Activated gamma-delta T cell (primary cell): ENCODE measurements at places on chromosomes 7 and 10.

DNA sequence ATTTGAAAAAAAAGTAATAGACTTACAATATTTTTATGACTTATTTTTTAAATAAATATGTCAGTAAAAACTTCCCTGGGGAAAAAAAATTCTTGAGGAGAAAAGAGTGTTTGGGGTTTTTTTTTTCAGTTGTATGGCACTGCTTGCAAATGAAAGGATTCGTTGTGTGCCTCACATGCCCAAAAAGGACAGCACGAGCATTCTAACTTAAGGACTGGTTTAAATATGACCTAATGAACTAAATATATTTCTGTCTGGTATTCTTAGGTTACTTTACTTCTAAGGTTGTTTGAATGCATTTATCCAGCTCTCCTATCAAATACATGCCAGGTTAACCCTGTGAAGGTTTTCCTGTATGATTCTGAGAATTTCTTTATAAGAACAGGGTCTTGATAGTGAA, 988 bp upstream of the CD36 start:
- DNase-seq: no peak

GRCh38 chr7:69211739-69212138, 386.5 kb upstream of the AUTS2 start:
- no peak for DNase-seq

GRCh38 chr10:52423369-52423768, 109.3 kb downstream of the DKK1 start:
- DNase-seq: no peak

GRCh38 chr10:124462348-124462695, 699 bp downstream of the LHPP start:
- no peak for DNase-seq

GRCh38 chr7:127935847-127936376, 95.3 kb downstream of the LRRC4 start:
- no peak for DNase-seq

- DNase-seq: no peak
Observed at GRCh38 chr10:70492786-70493659, 14.5 kb downstream of the PALD1 start.

DNA sequence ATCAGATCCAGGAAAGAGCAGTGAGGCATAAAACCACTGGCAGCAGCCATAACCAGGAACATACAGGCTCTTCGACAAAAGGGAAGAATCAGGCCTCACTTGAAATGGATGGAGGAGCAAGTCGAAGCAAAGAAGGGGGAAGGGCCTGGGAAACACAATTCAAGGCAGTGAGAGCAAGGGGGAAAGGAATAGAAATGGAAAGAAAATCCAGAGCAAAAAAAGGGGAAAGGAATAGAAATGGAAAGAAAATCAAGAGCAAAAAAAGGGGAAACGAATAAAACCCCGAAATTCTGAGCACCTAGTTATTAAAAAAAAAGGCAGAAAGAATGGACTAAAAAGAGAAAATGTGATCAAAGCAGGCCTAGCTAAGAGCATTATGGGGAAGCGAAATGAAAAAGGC, 24.1 kb upstream of the PRKAR2B start:
- DNase-seq: no peak

DNA sequence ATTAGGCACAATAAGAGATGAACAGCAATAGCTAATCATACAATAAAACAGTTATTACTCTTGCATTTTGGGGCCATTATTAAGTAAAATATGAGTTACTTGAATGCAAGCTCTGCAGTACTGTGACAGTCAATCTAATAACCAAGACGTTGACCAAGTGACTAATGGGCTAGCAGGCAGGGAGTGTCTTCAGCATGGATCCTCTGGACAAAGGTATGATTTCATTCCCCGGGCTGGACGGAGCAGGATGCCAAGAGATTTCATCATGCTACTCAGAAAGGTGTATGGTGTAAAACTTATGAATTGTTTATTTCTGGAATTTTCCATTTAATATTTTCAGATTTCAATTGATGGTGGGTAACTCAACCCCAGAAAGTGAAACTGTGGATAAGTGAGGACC, 80.9 kb downstream of the SHH start:
- DNase-seq: no peak

- no peak for DNase-seq
Observed at GRCh38 chr7:158442260-158442659, 145.4 kb downstream of the PTPRN2 start.

- no peak for DNase-seq
Observed at GRCh38 chr7:108284349-108285002, 154.3 kb upstream of the LAMB4 start.

- no peak for DNase-seq
Observed at GRCh38 chr7:158284617-158285382, 302.8 kb downstream of the PTPRN2 start.

DNA sequence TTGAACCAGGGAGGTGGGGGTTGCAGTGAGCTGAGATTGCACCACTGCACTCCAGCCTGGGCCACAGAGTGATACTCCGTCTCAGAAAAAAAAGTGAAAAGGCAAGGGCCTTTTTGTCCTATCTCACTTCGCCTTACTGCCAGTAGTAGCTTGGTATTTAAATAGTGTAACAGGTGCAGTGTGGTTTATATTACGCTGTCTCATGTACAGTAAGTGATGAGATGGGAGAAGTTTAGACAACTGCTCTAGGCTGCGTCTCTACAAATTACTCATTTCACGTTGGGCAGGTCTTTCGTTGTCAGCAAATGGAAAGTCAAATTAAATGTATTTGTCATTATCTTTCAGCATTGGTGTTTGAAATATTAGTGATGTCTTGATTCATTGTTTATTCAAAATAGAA, 15.5 kb upstream of the PFKFB3 start:
- no peak for DNase-seq

DNA sequence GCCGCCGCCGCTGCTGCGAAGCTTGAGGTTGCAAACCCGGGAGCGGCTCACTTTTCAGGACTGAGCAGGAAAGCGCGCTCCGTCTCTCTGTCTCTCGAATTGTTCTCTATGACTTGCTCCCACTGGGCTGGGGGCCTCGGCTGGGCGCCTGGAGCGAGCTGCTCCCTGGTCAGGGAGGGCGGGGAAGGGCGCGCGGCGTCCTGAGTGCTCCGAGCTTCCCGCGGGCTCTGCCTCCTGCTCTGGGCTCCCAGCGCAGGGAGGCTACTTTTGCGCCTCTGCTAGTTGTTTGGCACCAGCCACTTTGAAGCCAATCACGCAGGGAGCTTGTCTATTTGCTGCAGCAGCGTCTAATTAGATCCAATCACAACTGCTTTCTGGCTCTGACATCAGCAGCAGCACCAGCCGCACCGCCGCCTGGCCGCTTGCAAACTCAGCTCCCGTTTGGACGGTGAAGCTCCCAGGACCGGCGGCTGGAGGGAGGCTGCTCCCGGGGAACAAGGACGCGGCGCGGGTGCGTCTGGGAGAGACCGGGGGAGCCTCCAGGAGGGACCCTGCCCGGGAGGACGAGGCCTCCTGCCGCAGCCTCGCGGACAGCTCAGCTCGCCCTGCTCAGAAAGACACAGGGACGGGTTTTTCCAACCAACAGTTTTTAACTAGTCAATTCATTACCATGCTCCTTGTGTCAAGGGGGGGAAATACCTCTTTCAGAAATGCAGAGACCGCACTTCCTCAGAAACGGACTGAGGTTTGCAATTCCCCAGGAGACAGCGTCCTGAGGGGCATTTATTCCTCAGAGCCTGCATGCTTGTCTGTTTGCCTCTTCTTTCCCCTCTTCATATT, at the start of gene ADARB2:
TSS of gene ADARB2 (minus strand) at position 304 of the 840 bp plus-strand sequence.
- DNase-seq: no peak

DNA sequence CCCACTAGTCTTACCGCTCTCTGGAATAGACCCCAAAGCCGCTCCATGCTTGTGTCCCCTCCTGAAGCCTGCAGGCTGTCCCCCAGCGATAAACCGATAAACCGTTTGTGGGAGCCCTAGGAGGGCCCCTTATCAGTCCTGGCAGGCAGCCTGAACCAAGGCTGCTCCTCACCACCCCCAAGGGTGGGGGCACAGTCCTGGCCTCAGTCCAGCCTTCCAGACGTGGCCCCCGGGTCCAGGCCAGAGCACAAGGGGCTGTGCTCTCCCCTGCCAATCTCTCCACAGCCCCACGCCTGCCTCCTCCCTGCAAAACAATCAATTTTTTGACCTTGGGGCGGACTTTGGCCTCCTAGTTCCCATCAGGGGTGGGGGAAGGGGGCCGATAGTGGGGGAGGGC, at the start of gene TFR2:
TSS of gene TFR2 (minus strand) at position 90 of the 397 bp plus-strand sequence. CDS start at position 47, 43 bp downstream.
- no peak for DNase-seq

- DNase-seq: no peak
Observed at GRCh38 chr10:123962756-123963530, 71.3 kb upstream of the CPXM2 start.

GRCh38 chr7:74294191-74294998, 5.2 kb downstream of the CLIP2 start:
- DNase-seq: no peak

- DNase-seq: no peak
Observed at GRCh38 chr7:31146030-31146429, 93.9 kb downstream of the ADCYAP1R1 start.

DNA sequence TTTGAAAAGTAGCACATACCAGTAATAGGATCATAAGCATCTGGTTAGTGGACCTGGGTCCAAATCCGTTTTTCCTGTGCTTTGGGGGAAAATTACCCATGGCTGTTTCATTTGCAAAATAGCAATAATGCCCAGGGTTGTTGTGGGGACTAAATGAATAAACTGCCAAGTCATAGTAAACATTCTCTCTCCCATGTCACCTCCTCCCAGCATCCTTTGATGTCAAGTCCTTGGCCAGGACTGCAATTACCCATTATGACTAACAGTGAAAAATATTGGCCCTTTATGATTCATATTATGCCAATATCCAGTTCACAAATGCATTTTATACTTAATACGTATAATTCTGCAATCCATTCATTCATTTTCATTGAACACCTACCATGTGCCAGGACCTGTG, 23.0 kb downstream of the TOMM7 start:
- DNase-seq: no peak

GRCh38 chr10:28721318-28721951, 44.1 kb downstream of the BAMBI start:
- no peak for DNase-seq

DNA sequence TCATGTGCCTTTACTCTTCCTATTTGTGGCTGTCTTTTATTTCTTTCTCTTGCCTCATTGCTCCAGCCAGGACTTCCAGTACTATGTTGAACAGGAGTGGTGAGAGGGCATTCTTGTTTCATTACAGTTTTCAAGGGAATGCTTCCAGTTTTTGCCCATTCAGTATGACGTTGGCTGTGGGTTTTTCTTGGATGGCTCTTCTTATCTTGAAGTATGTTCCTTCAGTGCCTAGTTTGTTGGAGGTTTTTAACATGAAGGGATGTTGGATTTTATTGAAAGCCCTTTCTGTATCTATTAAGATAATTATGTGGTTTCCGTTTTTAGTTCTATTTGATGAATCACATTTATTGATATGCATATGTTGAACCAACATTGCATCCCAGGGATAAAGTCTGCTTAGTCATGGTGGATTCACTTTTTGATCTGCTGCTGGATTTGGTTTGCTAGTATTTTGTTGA, 96.8 kb downstream of the GLCCI1 start:
- no peak for DNase-seq

DNA sequence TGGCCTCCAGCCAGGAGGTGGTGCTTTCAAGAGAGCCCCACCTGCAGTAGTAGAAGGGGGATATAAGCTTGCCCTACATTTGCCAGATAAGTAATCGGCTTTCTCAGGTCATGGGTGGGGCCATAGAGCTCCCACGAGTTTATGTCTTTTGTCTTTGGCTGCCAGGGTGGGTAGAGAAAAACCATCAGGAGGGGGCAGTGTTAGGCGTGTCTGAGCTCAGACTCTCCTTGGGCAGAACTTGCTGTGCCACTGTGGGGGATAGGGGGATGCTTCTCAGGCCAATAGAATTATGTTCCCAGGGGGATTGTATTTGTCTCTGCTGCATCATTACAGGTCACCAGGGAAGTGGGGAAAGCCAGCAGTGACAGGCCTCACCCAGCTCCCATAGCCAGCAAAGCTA, 12.3 kb upstream of the MRPS33 start:
- DNase-seq: no peak

DNA sequence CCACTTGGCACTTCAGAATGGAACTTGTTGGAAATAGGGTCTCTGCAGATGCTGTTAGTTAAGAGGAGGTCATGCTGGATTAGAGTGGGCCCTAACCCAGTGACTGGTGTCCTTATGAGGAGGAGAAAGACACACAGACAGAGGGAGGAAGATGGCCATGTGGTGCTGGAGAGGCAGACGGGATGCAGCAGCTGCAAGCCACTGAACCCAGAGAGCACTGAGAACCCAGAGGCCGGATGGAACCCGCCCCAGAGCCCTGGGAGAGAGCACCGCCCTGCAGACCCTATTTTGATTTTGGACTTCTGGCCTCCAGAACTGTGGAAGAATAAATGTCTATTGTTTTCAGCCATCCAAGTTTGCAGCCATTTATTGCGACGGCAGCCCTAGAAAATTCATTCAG, 58.0 kb upstream of the EBF3 start:
- no peak for DNase-seq

GRCh38 chr10:71712572-71713134, 6.9 kb downstream of the C10orf105 start:
- DNase-seq: no peak

- no peak for DNase-seq
Observed at GRCh38 chr7:3063016-3063753, 19.5 kb upstream of the CARD11 start.

DNA sequence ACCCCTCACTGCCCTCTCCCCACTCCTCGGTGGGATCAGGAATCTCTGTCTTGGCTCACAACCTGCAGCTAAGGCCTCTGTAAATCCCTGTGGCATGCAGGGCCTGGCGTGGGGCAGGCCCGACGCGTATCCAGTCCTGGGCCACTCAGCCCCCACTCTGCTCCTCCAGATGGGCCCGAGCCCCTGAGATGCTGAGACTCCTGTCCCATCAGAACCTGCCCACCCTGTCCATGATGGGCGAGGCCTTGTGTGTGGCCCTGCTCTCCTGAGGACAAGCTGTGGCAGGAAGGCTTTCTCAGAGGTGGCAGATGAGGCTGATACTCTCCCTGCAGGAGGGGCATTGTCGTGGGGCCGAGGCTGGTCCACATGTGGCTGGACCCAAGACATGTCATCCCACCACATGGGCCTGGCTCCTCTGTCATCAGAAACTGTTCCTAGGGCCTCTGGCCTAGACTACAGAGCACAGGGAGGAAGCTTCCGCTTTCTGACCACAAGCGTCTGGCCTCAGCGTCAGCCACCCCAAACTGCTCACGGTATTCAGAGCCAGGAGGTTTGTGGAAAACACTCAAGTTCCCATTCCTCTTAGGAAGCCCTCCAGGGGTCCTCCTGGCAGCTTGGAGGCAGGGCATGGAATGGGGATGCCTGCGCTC, 6.0 kb downstream of the ALOX5 start:
- no peak for DNase-seq

DNA sequence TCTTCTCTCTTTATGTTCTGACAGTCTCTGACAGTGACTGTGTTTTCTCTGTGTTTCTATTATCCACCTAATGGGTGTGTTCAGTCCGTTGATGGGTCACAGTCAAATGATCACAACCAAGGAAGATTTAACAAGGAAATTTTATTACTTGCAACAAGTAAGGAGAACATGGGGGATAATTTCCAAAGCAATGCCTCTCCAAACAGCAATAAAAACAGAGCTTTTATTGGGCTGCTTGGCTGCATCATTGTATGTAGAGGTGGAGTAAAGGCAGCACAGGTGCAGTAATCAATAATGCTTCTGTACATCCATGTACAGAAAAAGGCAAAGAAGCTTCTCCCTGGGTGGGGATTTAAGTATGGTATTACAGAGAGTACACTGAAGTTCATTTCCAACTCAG, 1525.6 kb downstream of the REEP3 start:
- no peak for DNase-seq
